NCI-H1417 treated with DMSO at 0.1 percent for 48 hours (cell line): ENCODE measurements at places on chromosomes 16 and 17.

GRCh38 chr16:12826559-12826958 lies 22.9 kb upstream of the CPPED1 start:
- DNase-seq, result no peak

DNA sequence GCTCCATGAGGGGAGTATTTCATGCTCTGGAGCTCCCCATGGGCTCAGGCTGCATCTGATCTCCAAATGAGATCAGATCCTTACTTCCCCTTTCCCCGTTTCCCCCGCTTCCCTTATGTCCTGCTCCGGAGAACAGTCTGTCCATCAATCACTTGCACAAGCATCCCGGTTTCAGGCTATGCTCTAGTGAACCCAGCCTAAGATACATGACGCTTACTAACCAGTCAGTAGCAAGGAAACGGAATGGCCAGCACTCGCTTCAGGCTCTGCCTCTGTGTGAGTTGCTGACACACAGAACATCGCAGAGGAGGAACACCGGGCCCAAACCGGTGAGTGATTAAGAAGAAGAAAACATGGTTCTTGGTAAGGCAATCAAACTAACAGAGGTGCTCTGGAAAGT lies 9.4 kb upstream of the ATP5MC1 start:
- no peak for DNase-seq

DNA sequence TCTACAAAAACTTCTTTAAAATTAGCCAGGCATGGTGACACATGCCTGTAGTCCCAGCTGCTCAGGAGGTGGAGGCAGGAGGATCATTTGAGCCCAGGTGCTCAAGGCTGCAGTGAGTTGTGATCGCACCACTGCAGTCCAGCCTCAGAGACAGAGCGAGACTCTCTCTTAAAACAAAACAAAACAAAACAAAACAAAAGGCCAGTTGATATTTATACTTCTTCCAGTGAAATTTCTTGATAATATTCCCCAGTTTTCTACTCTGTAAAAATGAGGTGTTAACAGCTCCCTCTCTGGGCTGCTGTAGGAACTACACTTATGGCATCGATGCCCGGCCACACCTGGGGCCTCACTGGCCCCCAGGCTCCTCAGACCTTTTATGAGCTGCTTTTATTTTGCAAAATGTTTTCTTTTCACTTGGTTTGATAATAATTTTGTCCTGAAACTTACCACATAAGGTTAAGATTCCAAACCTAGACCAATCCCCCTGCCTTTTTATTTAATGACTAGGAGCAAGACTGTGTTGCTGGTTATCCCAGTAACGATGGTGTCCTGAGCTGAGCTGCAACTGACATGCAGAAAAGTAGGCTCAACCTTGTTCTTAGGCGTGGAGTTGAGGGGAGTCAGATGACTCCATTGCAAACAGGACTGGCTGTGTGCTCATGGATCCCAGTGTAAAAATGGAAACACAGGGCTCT lies 17.6 kb downstream of the MAPK8IP3 start:
- no peak for DNase-seq

DNA sequence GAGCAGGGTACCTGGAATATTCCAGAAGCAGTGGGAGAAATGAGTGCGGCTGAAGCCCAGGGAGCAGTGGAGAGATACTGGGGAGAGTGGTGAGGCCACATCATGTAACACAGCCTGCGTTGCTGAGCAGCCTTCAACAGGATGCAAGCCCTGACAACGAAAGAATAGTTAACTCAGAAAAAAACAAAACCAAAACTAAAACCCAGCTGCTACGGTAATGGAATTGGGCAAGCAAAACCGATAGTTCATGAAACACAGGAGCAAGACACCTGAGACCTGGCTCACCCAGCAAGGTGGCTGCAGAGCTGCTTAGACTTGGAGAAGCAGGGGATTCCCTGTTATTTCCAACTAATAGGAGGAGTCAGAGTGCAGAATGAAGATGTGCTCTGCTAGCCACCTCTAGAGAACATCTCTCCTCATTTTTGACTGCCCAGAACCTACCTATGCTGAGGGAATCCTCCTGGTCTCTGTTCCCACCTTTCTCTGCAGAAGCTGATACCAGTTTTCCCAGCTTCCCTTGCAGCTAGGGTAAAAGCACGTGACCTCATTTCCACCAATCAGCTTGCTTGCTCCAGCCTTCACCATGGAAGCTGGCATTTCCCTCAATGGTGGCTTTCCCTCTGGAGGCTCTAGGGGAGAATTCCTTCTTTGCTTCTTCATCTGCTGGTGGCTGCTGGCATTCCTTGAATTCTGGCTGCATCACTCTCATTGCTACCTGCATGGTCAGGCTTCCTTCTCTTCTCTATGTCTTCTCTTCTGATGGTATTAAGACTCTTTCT lies 59.4 kb upstream of the XYLT1 start:
- no peak for DNase-seq

GRCh38 chr17:75823257-75824041 lies 20.8 kb downstream of the UNC13D start:
- DNase-seq, result no peak

DNA sequence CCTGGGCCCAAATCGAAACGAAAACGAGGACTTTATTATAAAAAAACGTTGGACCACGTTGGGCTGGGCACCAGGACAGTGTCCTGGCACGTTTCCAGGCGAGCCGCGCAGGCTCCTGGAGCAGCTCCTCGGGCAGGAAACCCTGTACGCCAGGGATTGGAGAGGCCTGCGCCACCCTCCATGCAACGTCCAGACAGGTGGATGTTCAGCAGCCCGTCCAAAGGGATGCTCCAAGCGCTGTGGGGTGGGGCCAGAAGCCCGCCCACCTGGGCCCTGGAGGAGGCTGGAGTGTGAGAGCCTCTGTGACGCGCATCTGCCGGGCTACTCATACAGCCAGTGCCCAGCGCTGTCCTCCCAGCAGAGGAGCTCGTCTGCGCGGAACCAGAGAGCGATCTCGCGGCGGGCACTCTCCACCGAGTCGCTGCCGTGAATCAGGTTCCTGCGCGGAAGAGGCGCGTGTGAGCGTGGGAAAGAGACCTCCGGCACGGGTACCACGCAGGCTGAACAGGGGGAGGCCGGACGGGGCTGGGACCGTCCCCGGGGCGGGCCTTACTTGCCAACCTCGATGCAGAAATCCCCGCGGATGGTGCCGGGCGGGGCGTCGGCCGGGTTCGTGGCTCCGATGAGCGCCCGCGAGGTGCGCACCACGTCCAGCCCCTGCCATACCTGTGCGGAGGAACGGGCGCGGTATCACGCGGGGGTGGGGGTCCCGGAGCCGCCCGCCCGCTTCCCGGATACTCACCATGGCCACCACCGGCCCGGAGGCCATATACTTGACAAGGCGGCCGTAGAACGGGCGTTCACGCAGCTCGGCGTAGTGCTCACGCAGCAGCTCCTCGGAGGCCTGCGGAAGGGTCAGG lies 785 bp downstream of the NME3 start:
- DNase-seq, result no peak

DNA sequence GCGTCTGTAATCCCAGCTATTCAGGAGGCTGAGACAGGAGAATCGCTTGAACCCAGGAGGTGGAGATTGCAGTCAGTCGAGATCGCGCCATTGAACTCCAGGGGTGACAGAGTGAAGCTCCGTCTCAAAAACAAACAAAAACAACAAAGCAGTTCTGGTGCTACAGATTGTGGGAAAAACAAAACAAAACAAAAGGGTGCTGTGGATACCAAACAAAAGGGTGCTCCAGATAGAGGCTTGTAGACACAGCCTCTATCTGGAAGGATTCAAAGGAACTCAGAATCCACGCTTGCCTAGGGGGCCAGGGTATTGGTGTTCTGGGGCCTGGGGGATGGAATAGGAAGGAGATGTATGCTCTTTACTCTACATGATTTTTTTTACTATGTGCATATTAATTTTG lies 2.5 kb downstream of the MYLK3 start:
- no peak for DNase-seq

DNA sequence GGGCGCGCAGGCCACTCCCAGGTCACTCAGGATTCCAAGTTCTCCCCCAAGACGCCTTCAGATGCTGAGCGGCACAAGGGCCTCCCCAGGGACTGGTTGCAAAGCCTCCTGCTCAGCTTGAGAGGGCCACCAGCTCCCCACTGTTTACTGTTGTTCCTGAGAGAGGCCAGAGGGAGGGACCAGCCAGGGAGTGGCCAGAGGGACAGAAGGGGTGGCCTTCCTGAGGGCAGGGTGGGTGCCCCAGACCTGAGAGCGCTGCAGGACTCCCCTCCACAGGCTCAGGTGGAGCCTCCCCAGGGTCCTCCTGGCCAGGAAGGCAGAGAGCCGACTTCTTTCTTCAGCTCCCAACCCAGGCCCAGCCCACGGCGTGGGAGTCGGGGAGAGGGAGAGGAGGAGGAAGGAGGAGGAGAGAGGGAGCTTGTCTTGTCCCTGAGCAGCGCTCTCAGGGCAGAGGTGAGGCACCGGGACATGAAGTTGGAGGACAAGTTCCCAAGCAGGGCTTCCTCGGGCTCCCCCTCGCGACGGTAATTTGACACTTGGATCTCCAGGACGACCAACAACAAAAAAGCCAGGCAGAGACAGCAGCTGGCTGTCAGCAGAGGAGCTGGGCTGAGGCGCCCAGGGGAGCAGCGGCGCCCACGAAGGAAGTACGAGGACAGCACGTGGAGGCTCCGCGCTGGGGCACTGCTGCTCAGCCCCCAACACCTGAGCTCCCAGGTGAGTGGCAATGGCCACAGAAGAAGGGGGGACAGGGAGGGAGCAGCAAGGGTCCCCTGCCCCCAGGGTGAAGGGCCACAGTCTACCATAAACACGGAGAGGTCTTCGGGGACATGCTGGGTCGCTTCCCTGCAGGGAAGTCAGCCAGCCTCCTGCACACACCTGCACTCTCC lies 497 bp downstream of the SMIM5 start:
- DNase-seq, result peak; percentile 33

GRCh38 chr17:82065193-82065637 lies 389 bp downstream of the DUS1L start:
- DNase-seq, result no peak

- no peak for DNase-seq
These were observed 8.1 kb downstream of the SLC5A11 start for GRCh38 chr16:24853830-24854229.
